ENCODE measurements at places on chromosomes 2 and 18. TPM values are rescaled to one million over a fixed set of nuclear protein-coding genes. Genes with fewer than 3 reads are reported as not detected.

The CCNYL1 gene
- total RNA-seq: 7.0 TPM

DNA sequence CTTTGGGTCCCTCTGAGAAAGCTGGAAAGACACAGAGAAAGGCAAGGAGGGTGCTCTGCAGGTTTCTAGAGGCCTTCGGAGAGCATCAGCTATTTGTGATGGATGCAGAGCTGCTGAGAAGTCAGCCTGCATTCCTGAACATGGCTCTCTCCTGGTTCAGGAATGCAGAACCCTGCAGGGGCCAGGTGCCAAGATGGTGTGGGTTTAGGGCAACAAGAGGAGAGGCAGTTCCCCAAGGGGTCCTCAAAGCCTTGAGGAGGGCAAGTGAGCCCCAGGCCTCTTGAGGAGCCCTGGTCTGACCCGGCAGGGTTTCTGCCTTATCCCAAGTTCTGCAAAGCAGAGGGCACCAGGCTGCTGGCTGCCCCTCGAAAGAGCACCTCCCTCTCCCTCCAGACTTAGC lies 93.3 kb downstream of the HS1BP3 start:
- no peak for DNase-seq

- no peak for DNase-seq
These were observed 721 bp upstream of the MIB1 start for GRCh38 chr18:21739604-21740537.

DNA sequence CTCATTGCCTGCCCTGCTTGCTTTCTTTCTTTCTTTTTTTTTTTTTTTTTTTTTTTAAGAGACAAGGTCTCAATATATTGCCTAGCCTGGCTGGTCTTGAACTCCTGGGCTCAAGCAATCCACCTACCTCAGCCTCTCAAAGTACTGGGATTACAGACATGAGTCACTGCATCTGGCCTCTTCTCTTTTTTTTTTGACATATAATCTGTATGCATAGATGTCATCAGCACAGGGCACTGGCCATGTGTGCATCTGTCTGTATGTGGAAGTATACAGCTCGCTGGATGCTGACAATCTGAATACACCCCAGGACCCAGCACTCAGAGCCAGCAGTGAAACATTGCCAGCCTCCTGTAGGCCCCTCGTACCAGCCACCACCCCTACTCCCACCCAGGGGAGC lies 49.5 kb downstream of the TFCP2L1 start:
- DNase-seq: no peak

DNA sequence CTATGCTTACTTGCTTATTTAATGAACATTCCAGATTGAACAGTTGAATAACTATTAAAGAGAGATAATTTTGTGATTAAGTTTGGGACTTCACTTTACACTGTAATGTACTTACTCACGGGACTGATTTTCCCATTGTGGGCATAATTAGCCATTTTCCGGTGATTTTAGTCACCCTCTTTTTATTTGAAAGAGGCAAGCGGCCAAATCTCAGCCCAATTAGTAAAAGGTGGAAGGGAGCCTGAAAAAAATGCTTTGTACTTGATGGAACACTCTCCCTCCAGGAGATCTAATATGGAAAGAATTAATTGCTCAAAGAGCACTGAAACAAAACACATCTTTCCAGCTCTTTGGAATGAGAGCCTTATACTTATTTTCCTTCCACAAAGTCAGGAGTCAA lies 50.2 kb downstream of the CALCRL start:
- no peak for DNase-seq

GRCh38 chr2:159895258-159896065 lies 97.5 kb upstream of the CD302 start:
- DNase-seq: peak; percentile 36

DNA sequence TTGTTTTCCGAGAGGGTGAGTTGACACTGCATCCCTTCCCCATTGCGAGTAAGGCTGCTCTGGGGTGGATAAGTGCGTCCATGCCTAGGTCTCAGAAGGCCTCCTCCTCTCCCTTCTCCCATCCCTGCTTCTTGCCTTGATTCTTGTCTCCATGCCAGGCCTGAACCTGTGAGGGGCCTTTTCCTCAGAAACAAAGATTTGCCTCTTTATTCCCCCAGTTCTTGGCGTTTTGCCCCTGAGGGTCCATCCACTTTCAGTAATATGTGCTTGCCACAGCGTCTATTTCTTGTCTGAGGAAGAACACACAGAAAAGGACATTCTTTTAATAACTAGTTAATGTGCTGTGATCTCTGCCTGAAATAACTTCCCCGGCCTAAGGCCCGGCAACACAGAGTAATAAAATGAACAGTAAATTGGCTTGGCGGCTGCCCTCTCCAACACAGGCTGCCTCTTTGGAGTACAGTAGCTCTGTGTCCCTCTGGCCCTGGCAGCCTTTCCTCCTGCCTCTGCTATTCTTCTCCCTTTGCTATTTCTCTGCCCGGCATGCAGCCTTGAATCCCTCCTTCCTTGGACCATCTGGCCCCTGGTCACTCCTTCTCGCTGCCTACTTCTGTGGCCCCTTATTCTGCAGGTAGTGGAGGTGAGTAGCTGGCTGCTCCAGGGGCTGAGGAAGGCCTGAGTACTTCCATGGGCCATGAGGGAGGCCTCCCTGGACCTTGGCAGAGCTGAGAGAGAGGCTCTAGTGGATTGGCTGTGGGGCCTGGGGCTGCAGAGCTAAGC lies 4.4 kb downstream of the EHD3 start:
- DNase-seq: no peak

DNA sequence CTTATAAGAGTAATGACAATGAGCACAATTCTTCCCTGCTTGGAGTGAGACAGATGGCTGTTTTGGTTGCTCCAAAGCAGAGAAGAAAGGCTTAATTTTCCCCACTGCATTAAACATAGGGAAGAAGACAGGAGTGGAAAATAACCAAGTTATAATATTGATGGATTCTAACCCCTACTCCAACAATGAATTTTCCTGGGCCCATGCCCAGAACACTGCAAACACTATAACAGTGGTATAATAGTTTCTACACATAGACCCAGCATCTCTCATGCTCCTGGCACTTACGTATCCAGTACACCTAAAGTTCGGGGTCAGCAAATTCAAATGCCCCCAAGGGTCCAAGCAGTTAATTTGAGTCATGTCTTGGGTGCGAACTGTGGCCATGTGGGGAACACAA lies 613.4 kb downstream of the PLCL1 start:
- DNase-seq: no peak

- peak; percentile 61 for DNase-seq
These were observed 47.0 kb downstream of the SLC9A4 start for GRCh38 chr2:102520009-102520408.
